ENCODE measurements at places on chromosomes 6 and 20.

- DNase-seq: no peak
Measured at GRCh38 chr6:80366714-80367113, 260.2 kb downstream of the BCKDHB start.

- DNase-seq: no peak
Measured at GRCh38 chr20:7010527-7010926, 243.0 kb downstream of the BMP2 start.

- no peak for DNase-seq
Measured at GRCh38 chr6:112997421-112998085, 650.4 kb downstream of the RFPL4B start.

GRCh38 chr20:50652702-50653294, 38.5 kb downstream of the RIPOR3 start:
- no peak for DNase-seq

DNA sequence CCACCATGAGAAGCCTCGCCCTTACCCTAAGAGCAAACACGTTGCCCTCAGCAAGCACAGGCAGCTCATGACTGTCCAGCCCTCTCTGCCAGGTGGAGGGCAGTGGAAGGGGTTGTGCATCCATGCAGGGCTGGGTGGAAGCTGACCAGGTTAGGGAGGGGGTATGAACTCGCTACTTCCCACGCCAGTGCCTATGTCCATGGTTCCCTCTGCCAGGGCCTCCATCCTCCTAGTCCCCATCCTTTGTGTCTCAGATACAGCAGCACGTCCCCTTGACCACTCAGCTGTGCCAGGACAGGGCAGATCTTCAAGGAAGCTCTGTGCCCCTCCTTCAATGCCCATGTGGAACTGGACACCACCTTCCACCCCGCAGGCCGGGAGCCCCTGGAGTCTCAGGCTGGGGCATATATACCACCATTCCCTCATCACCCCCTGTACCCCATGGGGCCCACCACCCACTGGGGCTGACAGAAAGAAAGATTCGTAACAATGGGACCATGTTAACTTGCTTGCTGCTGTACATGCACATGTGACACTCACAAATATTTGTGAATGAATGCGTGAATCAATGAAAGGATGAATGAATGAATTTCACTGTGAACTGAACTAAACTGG, 90.7 kb downstream of the ANKRD60 start:
- DNase-seq: no peak

GRCh38 chr20:10388597-10388996, 45.4 kb downstream of the MKKS start:
- no peak for DNase-seq

- no peak for DNase-seq
Measured at GRCh38 chr6:73285674-73286283, 22.8 kb upstream of the KHDC1 start.

DNA sequence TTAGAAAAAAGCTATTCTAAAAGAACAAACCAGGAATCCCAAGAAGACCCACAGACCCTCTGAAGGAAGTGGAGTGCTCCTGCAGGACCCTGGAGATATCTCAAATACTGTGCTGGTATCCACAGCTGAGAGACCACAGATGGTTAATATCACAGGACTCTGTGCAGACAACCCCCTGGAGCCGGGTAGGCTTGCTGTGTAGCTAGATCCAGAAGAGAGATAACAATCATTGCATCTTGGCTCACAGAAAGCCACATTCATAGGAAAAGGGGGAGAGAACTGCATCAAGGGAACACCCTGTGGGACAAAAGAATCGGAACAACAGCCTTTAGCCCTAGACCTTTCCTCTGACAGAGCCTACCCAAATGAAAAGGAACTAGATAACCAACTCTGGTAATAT, 689.5 kb downstream of the PHF3 start:
- no peak for DNase-seq

DNA sequence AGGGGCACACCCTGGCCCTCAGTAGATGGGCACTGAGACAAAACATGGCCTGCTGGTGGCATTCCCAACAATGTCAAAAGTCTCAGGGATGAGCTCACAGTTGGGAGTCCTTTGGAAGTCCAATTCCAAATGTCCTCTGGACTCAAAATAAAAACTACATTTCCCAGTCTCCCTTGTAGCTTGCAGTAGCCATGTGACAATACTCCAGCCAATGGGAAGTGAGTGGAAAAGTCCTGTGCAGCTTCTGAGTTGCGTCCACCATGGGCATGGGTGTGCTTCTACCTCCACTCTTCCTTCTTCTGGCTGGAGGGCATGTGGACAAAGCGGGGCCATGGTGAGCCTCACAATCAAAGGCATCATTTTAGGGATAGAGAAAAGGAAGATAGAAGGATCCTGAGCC, 5.8 kb upstream of the ADAM33 start:
- no peak for DNase-seq

GRCh38 chr6:29793796-29794195, 33.8 kb upstream of the HLA-G start:
- DNase-seq: no peak

GRCh38 chr6:112286010-112286409, 31.6 kb upstream of the LAMA4 start:
- DNase-seq: peak; percentile 50

GRCh38 chr6:31897612-31898382, at the start of gene EHMT2:
EHMT2 (minus strand) TSS chr6:31897698; CDS start chr6:31897677, 21 bp downstream.
- peak; percentile 88 for DNase-seq

GRCh38 chr6:128233531-128233930, 286.9 kb downstream of the PTPRK start:
- DNase-seq: no peak

DNA sequence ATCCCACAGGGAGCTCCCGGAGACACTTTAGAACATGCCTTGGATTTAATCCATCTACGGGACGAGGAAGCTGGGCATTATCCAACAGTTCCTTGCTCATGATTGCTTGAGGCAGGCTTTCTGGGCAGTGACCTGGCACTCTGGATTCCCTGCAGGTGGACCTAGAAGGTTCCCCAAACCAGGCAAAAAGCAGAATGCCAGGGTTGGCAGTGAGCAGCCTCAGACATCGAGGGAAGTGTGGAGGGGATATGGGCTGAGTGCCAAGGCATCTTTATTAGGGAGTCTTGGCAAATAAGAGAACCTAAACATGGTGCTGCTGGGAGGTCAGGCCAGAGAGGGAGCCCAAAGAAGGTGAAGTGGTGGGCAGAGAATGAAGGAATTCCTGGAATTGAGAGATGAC, 158.5 kb downstream of the CD83 start:
- no peak for DNase-seq

GRCh38 chr6:47245745-47246371, 63.8 kb downstream of the TNFRSF21 start:
- DNase-seq: no peak

DNA sequence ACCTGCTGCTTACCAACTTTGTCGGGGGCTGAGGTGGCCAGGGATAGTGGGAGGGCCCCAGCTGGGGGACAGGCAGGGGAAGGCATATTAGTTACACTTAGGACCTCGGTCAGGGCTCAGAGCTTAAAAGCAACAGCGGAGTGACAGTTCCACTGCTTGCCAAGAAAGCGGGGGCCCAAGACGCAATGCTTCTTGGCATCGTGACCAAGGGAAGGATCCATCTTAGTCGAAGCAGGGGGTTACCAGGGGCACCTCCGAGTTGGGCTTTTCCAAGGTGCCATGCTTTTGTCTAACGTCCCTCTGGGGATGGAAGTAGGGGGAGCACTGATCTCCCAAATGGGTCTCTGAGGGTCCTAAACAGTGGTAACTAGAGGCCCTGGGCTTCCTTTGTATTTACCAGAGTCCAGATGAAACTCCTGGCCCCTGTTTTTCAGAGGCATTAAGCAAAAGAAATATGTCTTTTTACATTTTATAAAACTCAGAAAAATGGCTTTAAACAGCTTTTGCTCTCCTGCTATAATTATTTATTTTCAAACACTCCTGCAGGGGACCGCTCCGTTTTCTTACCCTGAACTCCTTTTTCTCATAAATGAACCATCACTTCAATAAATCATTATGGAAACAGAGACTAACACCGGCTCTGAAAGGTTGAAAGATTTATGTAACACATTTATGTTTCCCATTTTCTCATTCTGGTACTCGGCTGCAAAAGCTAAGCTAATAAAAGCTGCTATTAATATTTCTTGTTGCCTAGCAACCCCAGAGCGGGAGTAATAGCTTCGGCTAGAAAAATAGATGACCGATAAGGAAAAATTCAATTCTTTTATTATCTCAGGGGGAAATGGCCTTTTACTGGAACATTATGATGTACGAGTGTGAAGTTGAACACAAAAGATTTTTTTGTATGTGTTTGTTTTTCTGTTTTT, 100.4 kb downstream of the TOX2 start:
- DNase-seq: no peak

DNA sequence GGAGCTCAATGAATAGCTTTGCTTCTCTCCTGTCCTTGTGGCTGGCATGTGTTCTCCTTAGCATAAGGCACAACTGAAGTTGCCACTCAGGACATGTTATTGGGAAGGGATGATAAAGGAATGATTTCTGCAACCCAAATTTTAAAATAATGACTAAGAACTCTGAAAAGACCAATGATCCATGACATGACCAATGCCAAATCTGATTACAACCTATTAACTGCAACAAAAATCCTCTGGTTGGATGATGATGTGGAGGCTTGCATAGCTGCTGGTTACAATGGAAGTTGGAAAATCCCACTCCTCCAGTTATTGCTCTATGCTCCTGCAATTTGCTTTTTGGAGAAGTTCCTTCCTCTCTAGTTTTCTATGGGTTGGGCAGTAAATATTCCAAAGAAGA, 63.4 kb upstream of the FBXL4 start:
- no peak for DNase-seq

- DNase-seq: no peak
Measured at GRCh38 chr6:75952128-75952527, 120.3 kb downstream of the IMPG1 start.

- no peak for DNase-seq
Measured at GRCh38 chr20:22925613-22925983, 109.5 kb upstream of the SSTR4 start.

GRCh38 chr6:163814494-163815364, 400.2 kb downstream of the QKI start:
- DNase-seq: no peak

- no peak for DNase-seq
Measured at GRCh38 chr20:10581823-10582222, 92.0 kb downstream of the JAG1 start.

GRCh38 chr20:62603021-62603906, 39.0 kb upstream of the SLCO4A1 start:
- peak; percentile 40 for DNase-seq

DNA sequence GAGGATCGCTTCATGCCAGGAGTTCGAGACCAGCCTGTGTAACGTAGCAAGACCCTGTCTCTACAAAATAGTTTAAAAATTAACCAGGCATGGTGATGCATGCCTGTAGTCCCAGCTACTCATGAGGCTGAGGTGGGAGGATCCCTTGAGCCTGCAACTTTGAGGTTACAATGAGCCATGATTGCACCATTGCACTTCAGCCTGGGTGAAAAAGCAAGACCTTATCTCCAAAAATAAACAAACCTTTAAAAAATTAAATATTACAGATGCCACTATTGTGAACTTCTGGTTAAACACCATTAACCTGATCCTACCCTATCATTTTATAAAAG, 116.8 kb downstream of the ARHGAP18 start:
- no peak for DNase-seq

DNA sequence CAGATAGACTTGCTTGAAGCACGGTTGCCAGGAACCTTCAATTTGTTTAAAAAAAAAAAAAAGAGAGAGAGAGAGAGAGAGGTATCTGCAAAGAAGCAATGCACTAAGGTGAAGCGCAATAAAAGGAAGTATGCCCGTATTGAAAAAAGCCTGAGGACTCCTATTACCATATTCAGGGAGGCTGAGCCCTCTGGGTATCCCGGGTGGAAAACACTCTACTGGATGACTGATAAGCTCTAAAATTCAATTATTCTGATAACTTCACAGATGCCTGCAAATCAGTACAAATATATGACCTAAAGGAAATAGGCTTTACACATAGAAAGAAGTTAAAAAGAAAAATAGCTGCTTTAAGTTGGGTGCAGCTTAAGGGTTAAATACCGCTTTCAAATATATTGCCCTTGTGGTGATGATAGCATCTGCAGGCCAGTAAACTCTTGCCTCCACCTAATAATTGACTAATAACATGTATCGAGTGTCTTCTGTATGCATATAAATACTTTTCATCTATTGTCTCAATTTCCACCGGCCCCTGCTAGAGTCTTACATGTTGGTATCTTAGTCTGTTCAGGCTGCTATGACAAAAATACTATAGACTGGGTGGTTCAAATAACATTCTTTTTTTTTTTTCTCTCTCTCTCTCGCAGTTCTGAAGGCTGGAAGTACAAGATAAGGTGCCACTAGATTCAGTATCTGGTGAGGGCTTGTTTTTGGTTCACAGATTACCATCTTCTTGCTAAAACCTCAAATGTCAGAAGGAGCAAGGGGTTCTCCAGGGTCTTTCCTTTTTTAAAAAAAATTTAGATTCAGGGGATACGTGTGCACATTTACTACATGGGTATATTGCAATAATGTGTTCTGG, 187.4 kb upstream of the JARID2 start:
- no peak for DNase-seq

DNA sequence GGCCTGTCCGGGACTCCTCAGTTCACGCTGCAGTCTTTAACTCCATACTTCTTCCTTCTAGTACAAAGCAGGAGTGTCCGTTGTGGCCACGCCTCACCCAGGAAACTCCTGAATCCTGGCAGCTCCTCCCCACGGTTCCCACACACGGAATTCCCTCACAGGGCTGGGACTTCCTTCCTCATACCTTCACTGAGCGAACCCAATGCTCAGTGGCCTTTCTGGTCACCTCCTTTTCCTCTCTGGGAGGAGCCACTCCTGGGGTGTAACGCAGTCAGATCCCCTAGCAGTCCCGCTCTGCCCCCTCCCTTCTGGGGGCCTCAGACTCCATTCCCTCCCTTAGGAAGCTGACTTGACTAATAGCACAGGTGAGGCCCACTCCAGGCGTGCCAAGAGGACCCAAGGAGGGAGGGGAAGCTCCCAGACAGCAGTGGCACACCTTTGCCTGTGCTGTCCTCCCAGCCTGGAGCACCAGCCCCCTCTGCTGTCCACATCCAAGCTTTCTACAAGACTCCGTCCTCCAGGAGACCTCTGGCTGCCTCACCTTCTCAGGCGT, at the start of gene SLC52A3:
Gene SLC52A3 (minus strand): TSS at position 75 of the 553 bp plus-strand sequence. CDS start 2,726 bp downstream, outside the sequence.
- no peak for DNase-seq

GRCh38 chr20:2524709-2525506, 11.5 kb upstream of the TMC2 start:
- DNase-seq: peak; percentile 46

- no peak for DNase-seq
Measured at GRCh38 chr6:116491610-116492330, 19.7 kb upstream of the CALHM5 start.

GRCh38 chr20:362271-363254, 15.7 kb downstream of the NRSN2 start:
- peak; percentile 54 for DNase-seq

- peak; percentile 53 for DNase-seq
Measured at GRCh38 chr20:36491901-36492617, 49.3 kb upstream of the MYL9 start.

DNA sequence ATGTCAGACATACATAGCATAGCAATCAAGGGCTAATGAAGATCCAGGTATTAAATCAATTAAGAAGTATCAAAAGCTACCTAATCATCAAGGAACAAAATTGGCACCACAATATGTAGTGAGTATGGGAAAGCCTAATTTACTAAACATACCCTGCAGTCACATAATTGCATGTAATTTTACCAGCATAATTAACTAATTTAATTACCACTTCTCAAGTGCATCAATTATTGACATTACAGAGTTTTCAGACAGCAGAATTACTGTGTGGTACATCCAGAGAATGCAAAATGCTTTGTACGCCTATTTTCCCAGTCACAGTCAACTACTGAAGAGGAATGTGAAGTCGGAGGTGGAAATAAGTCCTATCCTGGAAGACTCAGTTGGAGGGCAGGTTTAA, 279.0 kb upstream of the ID4 start:
- no peak for DNase-seq
